T-helper 2 cell treated with Interferon-gamma antibody and Interleukin-4, amounts not matched to agents 100 ng/mL and 5 ng/mL, for 36 hours (primary cell): ENCODE measurements at places on chromosomes 13 and 19. TPM values are rescaled to one million over a fixed set of nuclear protein-coding genes. Genes with fewer than 3 reads are reported as not detected.

BABAM1 gene
- 116 and 118 TPM in 2 replicates for total RNA-seq

CLPTM1 gene
- total RNA-seq = 73.3 and 80.4 TPM in 2 replicates

SIGLECL1 gene
- total RNA-seq = not detected in 2 replicates

WDR62 gene
- 32.6 and 32.8 TPM in 2 replicates for total RNA-seq

NLRP12 gene
- not detected in 2 replicates for total RNA-seq

CYP2A7 gene
- total RNA-seq = not detected in 2 replicates

CLDND2 gene
- total RNA-seq = 5.1 and 5.7 TPM in 2 replicates

SLC10A2 gene
- total RNA-seq = not detected in 2 replicates

CEACAM6 gene
- total RNA-seq = not detected in 2 replicates

RAD23A gene
- total RNA-seq = 115 and 119 TPM in 2 replicates
